ENCODE measurements at places on chromosomes 16 and 17.
A peak's percentile ranks its signal among the peaks of the same experiment; 100 is the strongest.

- DNase-seq: no peak
These were observed 1.5 kb downstream of the GSDMB start for GRCh38 chr17:39916918-39917317.

GRCh38 chr16:51621610-51622009, 470.5 kb upstream of the SALL1 start:
- no peak for DNase-seq

- DNase-seq: no peak
These were observed 733 bp downstream of the CHRNB1 start for GRCh38 chr17:7445619-7445968.

DNA sequence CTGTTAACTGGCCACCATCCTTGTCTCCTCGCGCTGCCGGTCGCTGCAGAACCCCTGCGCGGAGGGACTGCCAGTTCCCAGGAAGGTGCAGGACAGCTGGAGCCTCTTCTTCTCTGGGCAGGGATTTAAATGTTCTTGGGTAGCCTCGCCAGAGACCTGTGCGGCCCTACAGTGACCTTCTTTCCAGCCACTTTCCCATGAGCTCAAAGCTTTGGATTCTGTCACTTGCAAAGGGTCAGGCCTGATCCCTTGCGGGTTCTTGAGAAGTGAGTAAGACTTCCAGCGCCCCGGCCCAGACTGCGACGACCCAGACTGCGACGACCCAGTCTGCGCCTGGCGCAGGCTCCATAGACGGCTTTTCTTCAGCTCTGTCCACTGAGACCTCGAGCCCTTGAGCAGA, 1.4 kb upstream of the SLFN5 start:
- DNase-seq: peak; percentile 19

- DNase-seq: no peak
These were observed 29.7 kb downstream of the SLC25A10 start for GRCh38 chr17:81741594-81742452.

DNA sequence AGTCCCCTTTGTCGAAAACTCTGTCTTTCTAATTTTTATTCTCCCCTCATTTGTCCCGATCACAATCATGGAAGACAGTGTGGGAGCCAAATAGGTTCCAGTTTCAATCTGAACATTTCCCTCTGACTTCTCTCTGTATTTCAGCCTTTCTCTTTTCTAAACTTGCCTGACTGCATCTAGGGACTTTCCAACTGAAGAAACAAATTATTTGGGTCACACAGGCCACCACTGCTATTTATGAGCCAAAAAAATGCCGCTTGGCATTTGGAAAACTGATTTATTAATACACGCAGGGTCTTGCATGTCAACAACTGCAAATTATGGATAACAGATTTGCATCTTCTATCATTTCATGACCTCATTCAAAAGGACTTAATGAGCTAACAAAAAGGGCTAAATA, 55.2 kb upstream of the ELAC2 start:
- no peak for DNase-seq

DNA sequence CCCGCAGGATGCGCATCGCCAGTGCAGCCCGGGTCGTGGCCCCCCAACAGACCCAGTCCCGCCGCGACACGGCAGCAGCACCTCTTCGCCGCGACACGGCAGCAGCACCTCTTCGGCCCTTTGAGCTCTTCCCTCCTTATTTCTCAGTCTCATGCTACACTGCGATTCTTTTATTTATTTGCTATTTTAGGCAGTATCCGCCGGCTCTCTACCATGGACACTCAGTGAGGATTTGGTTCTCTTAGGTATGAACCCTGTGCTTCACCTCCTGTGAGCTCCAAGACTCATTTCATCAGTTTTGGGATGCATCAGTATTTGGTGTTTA, 8.3 kb upstream of the MAP2K3 start:
- no peak for DNase-seq

Data from activated CD4-positive, CD25-positive, alpha-beta regulatory T cell (primary cell).